ENCODE measurements at places on chromosomes 2 and 18.

- peaks cover 8% of the 10 kb centered on the region for H3K4me1 ChIP-seq
- no peak for DNase-seq
- H3K36me3 ChIP-seq, result peaks cover 2% of the 10 kb centered on the region
Measured at GRCh38 chr2:40579247-40579646, 127.4 kb upstream of the SLC8A1 start.

- H3K4me3 ChIP-seq, result no peak overlapping the region
- H3K27ac ChIP-seq, result no peak overlapping the region
- peaks cover 13% of the 10 kb centered on the region for H3K4me1 ChIP-seq
- no peaks in the 10 kb centered on the region for H3K27me3 ChIP-seq
Measured at GRCh38 chr2:203709416-203710040, 3.1 kb downstream of the CD28 start.

DNA sequence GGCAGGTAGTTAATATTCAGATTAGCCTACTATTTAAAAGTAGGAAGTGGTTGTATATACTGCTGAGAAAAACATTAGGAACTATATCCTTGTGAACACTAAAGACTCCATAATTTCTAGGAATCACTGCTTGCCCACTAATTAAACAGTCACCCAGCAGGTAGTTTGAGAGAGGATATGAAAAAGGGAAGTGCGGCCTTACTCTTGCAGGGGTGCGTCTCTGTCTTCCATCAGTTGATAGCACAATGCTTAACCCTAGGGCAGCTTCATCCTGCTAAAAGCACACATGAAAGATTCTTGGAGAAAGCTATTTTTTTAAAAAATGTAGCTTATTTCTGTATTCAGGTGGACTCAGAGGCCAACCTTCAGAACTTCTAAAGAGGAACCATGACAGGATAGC lies 53.1 kb upstream of the ATP5MC3 start:
- no peaks in the 10 kb centered on the region for H3K4me1 ChIP-seq
- H3K36me3 ChIP-seq, result no peaks in the 10 kb centered on the region
- H3K27me3 ChIP-seq, result peaks cover 9% of the 10 kb centered on the region
- no peak overlapping the region for H3K4me3 ChIP-seq

DNA sequence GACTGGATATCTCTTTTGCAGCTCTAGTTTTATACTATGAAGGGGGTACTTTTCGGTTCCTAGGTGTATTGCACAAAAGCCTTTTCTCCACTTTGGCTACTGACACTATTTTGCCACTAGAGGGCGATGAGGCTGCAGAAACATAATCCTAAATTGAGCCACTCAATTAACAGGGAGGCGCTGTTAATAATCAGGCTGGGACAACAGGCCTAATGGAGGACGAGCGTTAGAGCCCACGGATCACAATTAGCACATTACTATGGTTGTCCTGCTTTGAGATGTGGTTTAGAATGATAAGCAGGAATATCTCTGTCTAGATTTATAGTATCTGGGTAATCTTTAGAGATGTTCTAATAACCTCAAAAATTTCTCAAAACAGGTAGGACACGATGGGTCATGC lies 62.2 kb upstream of the PMAIP1 start:
- peaks cover 27% of the 10 kb centered on the region for H3K27me3 ChIP-seq
- H3K4me3 ChIP-seq, result no peak overlapping the region
- DNase-seq, result no peak
- H3K36me3 ChIP-seq, result no peaks in the 10 kb centered on the region

- H3K27me3 ChIP-seq, result peaks cover 47% of the 10 kb centered on the region
- H3K4me3 ChIP-seq, result no peak overlapping the region
- no peak for DNase-seq
- H3K27ac ChIP-seq, result no peak overlapping the region
Measured at GRCh38 chr18:65752625-65753325, 2.0 kb downstream of the CDH7 start.

- no peaks in the 10 kb centered on the region for H3K4me1 ChIP-seq
- H3K36me3 ChIP-seq, result no peaks in the 10 kb centered on the region
- no peak for DNase-seq
- H3K27me3 ChIP-seq, result peaks cover 43% of the 10 kb centered on the region
Measured at GRCh38 chr2:98310010-98310409, 36.2 kb upstream of the CNGA3 start.

DNA sequence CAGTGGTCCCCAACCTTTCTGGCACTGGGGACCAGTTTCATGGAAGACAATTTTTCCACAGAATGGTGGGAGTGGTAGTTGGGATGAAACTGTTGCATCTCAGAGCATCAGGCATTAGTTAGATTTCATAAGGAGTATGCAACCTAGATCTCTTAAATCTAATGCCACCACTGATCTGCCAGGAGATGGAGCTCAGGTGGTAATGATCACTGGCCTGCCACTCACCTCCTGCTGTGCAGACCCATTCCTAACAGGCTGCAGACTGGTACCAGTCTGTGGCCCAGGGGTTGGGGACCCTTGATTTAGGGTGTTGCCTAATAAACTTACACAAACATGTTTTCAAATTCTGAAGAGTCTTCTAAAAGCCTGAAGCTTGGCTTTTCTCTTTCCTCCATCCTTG lies 261.3 kb downstream of the CDH19 start:
- no peak for DNase-seq
- no peaks in the 10 kb centered on the region for H3K4me1 ChIP-seq
- no peaks in the 10 kb centered on the region for H3K36me3 ChIP-seq

DNA sequence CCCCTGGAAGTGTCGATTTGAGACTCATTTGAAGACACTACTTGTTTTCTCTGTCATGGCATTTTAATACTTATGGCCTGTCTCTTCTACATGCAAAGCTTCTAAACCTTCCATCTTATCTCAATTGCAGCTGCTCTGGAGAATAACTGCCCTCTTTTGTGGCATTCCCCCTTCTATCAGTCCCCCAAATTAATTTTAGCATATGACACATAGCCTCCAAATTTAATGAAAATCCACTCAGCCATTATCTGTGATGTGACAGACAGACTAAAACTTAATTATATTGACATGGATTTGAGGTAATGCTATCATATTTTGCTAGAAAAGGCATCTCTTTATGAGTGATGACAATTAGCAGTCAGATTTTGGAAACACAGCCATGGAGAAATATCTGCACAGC lies 71.2 kb downstream of the LRRTM1 start:
- no peaks in the 10 kb centered on the region for H3K4me1 ChIP-seq
- no peak overlapping the region for H3K4me3 ChIP-seq
- H3K27ac ChIP-seq, result no peak overlapping the region
- no peak for DNase-seq
- no peaks in the 10 kb centered on the region for H3K36me3 ChIP-seq
- H3K27me3 ChIP-seq, result no peaks in the 10 kb centered on the region

DNA sequence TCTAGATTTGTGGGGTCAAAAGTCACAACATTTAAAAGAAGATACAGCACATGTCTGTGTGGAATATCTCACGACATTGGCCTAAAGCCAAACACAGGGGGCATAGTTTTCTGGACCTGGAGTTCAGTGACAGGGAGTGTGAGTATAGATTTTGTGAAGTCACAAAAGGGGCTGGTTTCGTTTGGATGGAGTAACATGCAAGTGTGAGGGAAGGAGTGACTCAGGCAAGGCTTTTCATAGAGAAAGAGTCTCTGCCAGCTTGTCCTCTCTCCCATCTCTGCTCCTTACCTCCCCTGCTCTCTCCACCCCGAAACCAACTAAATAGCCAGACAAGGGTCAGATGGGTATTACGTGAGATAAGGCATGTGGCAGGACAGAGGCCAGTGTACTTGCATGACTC lies 3.7 kb upstream of the EPAS1 start:
- H3K27me3 ChIP-seq, result peaks cover 50% of the 10 kb centered on the region
- H3K36me3 ChIP-seq, result no peaks in the 10 kb centered on the region
- H3K27ac ChIP-seq, result no peak overlapping the region
- DNase-seq, result no peak
- peaks cover 12% of the 10 kb centered on the region for H3K4me1 ChIP-seq

DNA sequence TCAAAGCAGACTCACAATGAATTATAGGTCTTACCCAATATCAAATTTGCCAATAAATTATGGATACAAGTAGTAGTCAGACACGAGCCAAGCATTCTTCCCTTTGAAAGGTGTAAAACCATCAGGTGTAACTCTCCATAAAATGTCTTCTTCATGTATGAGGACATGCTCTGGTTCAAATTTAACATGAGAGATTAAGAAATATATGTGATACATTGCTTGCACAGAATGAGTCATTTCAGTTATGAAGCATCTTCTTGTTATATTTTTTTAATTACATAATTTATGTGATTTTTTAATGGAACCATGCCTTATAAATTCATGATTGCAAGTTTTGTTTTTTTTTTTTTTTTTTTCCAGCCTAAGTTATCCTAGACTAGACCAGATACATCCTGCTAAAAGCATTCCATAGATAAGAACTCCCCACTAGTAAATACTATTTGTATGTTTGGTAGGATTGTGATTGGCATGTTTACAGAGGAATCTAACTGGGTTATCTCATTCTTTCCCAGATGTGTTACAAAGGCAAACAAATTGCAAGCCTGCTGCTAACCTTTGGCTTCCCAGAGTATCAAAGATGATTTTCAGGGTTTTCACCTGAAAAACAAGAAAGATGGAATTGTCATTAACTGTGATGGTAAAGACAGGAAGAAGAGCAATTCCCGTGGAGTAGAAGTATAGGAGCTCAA lies 621.9 kb downstream of the XIRP2 start:
- DNase-seq, result no peak
- H3K27me3 ChIP-seq, result no peaks in the 10 kb centered on the region
- peaks cover 12% of the 10 kb centered on the region for H3K4me1 ChIP-seq
- no peak overlapping the region for H3K4me3 ChIP-seq
- H3K27ac ChIP-seq, result peak overlapping the region; percentile 39

GRCh38 chr2:120749506-120750431 lies 14.1 kb downstream of the GLI2 start:
- H3K36me3 ChIP-seq, result peaks cover 7% of the 10 kb centered on the region
- H3K27ac ChIP-seq, result peak overlapping the region; percentile 7
- H3K4me1 ChIP-seq, result peaks cover 34% of the 10 kb centered on the region
- no peak overlapping the region for H3K4me3 ChIP-seq

GRCh38 chr2:197378086-197378485 lies 56.7 kb downstream of the SF3B1 start:
- no peak for DNase-seq
- peaks cover 12% of the 10 kb centered on the region for H3K4me1 ChIP-seq
- no peaks in the 10 kb centered on the region for H3K36me3 ChIP-seq
- no peak overlapping the region for H3K4me3 ChIP-seq

DNA sequence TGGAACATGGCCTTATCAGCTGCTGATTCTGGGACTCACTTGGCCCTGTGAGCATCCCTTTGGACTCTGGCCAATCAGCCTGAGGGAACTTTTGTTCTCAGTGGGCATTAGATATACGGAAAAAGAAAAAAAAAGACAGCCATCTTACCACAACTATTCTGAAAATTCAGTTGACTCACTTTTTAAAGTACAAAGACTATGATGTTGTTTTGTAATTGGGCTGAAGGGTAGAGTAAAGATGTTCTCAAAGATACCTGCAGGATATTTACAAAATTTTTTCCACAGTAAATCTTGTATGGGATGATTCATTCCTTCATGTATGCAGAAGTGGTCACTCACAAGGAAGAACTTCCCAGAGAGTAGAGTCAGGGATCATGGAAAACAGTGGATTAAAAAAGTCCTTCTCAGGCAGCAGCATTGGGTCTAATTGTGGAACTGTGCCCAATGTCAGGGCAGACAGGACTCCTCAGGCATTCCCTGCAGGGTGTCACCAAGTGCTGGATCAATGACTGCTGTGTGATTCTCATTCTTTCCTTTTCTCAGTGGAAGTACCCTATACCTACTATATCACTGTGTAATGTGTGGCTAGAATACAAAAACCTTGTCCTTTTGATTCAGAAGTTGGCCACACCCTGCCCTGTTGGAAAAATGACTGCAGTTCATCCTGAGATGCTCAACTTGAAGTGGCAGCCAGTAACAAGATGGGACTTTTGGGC lies 35.4 kb downstream of the SULT1C4 start:
- peaks cover 4% of the 10 kb centered on the region for H3K4me1 ChIP-seq
- DNase-seq, result peak; percentile 40
- H3K27me3 ChIP-seq, result no peaks in the 10 kb centered on the region
- H3K27ac ChIP-seq, result no peak overlapping the region
- no peak overlapping the region for H3K4me3 ChIP-seq

GRCh38 chr2:191287820-191288219 lies 42.6 kb downstream of the MYO1B start:
- DNase-seq, result no peak
- H3K27ac ChIP-seq, result no peak overlapping the region
- peaks cover 16% of the 10 kb centered on the region for H3K36me3 ChIP-seq

DNA sequence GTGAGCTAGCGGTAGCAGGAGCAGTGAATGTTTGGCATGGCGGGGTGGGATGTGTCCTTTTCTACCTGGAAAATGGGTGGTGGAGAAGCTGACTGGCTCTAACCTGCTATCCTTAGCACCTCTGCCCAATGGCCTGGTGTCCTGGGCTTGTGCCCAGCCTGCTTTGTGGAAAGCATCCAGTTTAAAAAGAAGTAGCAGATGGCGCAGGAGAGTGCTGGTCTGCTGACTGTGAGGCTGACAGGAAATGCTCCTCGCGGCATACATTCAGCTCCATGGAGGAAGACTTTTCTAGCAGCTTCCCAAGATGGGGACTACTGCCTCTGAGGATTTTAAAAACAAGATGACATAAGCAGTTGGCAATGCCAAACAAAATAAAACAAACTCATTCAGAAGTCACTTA lies 56.2 kb upstream of the LYPD6B start:
- no peaks in the 10 kb centered on the region for H3K36me3 ChIP-seq
- H3K27me3 ChIP-seq, result no peaks in the 10 kb centered on the region
- H3K4me3 ChIP-seq, result no peak overlapping the region
- DNase-seq, result no peak
- H3K4me1 ChIP-seq, result peaks cover 3% of the 10 kb centered on the region

GRCh38 chr2:201923436-201924328 lies 110.0 kb upstream of the FZD7 start:
- no peak overlapping the region for H3K4me3 ChIP-seq
- no peak overlapping the region for H3K27ac ChIP-seq
- H3K27me3 ChIP-seq, result no peaks in the 10 kb centered on the region
- peaks cover 14% of the 10 kb centered on the region for H3K4me1 ChIP-seq

GRCh38 chr18:26414901-26415440 lies 133.4 kb downstream of the KCTD1 start:
- no peak overlapping the region for H3K27ac ChIP-seq
- no peak for DNase-seq
- no peak overlapping the region for H3K4me3 ChIP-seq
- no peaks in the 10 kb centered on the region for H3K36me3 ChIP-seq

DNA sequence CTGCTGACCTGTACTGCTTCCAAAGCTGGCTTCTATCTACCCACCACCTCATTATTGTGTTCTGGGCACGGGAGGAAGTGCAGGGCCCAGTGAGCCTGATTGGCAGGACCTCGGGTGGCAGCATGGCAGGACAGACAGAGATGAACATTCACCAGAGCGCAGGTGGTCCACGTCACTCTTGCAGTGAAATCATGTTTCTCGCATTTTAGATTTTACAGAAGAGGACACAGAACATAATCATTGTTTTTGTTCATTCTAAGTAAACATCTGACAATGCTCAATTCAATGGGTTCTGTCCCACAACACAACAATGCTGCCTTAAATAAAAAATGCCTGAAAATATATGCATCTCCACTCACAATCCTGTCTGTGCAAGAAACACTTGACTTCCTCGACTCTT lies 11.5 kb upstream of the BIN1 start:
- H3K4me3 ChIP-seq, result no peak overlapping the region
- peaks cover 4% of the 10 kb centered on the region for H3K27me3 ChIP-seq
- H3K4me1 ChIP-seq, result no peaks in the 10 kb centered on the region
- no peaks in the 10 kb centered on the region for H3K36me3 ChIP-seq

- H3K4me3 ChIP-seq, result no peak overlapping the region
- H3K4me1 ChIP-seq, result no peaks in the 10 kb centered on the region
- no peaks in the 10 kb centered on the region for H3K27me3 ChIP-seq
Measured at GRCh38 chr2:103121106-103121505, 359.3 kb downstream of the TMEM182 start.
